Activated effector memory CD4-positive, alpha-beta T cell treated with anti-CD3 and anti-CD28 coated beads, Interleukin-2, amount 50 U/mL, for 16 hours (primary cell): ENCODE measurements at places on chromosomes 4 and X.
A peak's percentile ranks its signal among the peaks of the same experiment; 100 is the strongest.

DNA sequence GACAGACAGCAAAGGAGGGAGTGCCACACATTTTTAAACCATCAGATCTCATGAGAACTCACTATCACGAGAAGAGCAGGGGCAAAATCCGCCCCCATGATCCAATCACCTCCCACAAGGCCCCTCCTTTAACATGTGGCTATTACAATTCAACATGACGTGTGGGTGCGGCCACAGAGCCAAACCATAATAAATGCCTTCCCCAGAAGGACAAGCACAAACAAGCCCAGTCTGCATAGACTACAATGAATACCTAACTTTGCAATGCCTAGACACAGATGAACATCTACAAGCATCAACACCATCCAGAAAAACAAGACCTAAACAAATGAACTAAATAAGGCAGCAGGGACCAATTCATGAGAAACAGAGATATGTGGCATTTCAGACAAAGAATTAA, 12.3 kb downstream of the ETDA start:
- no peak for DNase-seq

DNA sequence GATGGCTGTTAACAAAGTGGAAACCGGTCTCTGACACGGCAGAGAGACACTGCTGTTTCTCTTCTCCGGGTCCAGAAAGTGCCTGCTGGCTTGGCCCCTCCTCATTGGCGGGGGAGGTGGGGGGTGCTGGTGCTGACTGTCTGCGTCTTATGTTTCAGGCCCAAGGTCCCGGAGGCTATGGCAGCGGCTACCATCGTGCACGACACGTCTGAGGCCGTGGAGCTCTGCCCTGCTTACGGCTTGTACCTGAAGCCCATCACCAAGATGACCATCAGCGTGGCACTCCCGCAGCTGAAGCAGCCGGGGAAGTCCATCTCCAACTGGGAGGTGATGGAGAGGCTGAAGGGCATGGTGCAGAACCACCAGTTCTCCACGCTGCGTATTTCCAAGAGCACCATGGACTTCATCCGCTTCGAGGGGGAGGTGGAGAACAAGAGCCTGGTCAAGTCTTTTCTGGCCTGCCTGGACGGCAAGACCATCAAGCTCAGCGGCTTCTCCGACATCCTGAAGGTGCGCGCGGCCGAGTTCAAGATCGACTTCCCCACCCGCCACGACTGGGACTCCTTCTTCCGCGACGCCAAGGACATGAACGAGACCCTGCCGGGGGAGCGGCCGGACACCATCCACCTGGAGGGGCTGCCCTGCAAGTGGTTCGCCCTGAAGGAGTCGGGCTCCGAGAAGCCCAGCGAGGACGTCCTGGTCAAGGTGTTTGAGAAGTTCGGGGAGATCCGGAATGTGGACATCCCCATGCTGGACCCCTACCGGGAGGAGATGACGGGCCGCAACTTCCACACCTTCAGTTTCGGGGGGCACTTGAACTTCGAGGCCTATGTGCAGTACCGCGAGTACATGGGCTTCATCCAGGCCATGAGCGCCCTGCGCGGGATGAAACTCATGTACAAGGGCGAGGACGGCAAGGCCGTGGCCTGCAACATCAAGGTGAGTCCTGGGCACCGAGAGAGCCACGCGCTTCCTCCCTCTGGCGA, 2.2 kb downstream of the AKAP17A start:
- DNase-seq = peak; percentile 60

- DNase-seq = peak; percentile 74
Measured at GRCh38 chr4:6198768-6199421, 1.5 kb downstream of the JAKMIP1 start.

DNA sequence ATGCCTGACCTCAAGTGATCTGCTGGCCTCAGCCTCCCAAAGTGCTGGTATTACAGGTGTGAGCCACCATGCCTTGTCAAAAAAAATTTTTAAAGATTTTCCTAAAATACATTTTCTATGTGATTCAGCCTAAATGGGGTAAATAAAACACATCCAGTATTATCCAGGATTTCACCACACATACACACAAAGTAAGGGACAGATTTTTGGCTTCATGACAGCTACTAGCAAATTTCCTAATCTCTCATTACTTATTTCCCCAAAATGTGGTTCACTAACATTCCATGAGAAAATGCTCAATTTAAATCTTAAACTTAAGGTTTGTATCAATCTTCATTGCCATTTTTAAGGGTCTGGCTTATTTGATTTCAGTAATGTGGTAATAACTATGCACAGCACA, 348.5 kb upstream of the INTU start:
- DNase-seq = no peak

- peak; percentile 91 for DNase-seq
Measured at GRCh38 chrX:130082244-130083106, 27.8 kb downstream of the ELF4 start.

DNA sequence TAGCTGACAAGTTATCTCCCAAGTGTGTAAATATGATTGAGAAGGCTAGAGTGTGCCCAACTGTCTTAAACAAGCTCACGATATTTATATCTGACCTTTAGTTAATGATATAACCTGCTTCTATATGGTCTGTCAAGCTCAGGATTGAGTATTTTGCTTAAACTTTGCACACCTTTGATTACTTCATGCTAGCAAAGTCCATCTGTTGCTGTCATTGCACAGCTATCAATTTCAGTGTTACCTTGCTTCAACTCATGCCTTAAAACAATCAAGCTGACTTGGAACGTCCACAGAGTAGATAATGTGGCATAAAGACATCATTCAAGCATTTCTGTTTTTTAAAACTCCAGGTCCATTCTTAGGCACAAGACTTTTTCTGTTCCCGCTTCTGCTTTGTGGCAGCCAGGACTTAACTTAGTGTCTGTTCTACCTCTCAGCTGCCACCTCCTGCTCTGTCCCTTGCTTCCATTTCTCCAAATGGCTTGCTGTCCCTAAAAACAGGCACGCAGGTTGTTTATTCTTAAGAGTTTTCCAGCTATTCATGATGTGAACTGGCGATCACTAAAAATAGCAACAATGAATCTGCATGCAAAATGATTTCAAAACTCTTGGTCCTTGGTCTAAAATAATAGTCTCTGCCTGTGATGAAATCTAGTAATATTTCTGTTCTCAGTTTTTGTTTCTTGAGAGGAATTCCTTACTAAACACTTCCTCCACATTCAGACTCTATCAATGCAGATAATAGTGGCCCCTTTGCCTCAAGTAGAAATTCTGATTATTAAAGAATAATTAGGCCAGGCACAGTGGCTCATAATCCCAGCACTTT, 16.3 kb upstream of the NEIL3 start:
- DNase-seq = no peak

DNA sequence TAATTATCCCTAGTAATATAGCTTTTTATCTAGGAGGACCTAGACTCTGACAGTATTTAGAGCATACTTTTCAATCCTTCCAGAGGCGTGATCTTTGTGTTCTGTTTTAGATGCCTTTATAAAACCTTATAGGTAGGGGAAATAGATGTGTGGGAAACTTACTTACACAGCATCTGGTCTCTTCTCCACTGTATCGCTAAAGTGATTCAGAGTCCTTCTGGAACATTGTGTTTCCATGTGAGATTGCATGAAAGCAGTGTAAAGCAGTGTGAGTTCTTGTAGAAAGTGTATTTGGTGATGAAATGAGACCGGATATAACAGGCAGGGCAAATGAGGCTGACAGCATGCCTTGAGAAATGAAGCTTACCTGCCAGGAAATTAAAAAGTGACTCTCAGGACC, 9.5 kb downstream of the GABRB1 start:
- no peak for DNase-seq

DNA sequence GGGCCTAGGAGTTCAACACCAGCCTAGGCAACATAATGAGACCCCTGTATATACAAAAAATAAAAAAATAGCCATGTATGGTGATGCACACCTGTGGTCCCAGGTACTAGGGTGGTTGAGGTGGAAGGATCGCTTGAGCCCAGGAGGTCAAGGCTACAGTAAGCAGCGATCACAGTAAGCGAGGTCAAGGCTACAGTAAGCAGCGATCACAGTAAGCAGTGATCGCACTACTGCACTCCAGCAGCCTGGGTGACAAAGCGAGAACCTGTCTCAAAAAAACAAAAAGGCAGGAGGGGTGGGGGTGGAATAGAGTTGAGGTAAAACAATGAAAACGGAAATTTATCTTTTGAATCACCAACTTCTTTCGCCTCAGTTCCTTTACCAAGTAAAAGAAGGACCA, 29.4 kb downstream of the TBCK start:
- no peak for DNase-seq

- DNase-seq = no peak
Measured at GRCh38 chr4:108483650-108484049, 136.7 kb upstream of the RPL34 start.

- no peak for DNase-seq
Measured at GRCh38 chrX:30654989-30655607, 1.9 kb downstream of the GK start.

- DNase-seq = no peak
Measured at GRCh38 chr4:169724260-169724659, 33.5 kb downstream of the HPF1 start.

GRCh38 chrX:151825007-151825406, 87.7 kb upstream of the MAGEA4 start:
- no peak for DNase-seq
